ENCODE measurements at places on chromosomes 2 and 18. TPM values are rescaled to one million over a fixed set of nuclear protein-coding genes. Genes with fewer than 3 reads are reported as not detected.

GRCh38 chr2:241519669-241520068 is 11.3 kb upstream of the STK25 start:
- DNase-seq: no peak

DNA sequence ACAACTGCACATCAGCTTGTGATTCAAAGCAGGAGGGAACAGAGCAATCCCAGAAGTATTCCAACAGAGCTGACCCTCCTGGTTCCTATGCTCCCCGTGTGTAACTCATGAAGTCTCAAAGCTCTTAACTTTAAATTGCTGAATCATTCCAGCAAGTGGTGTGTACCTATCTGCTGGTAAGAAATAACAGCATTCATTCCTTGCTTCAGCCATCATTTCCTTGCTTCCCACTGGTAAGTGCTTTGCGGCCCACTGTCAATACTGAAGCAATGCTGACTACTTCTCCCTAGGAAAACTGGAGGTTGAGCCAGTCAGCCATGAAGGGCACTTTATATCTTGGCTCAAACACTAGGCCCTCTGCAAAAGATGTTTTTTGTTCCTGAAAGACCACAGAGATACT is 222.4 kb downstream of the EXOC6B start:
- DNase-seq: peak; percentile 29

DNA sequence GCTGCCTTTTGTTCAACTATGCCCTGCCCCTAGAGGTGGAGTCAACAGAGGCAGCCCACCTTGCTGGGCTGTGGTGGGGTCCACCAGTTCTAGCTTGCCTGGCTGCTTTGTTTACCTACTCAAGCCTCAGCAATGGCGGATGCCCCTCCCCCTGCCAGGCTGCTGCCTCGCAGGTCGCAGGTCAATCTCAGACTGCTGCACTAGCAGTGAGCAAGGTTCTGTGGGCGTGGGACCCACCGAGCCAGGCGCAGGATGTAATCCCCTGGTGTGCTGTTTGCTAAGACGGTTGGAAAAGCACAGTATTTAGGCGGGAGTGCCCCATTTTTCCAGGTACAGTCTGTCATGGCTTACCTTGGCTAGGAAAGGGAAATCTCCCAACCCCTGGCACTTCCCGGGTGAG is 133.0 kb upstream of the VWC2L start:
- DNase-seq: no peak

GRCh38 chr2:188569431-188570165 is 277.9 kb downstream of the GULP1 start:
- peak; percentile 65 for DNase-seq

- DNase-seq: no peak
Measured at GRCh38 chr2:153546358-153546757, 67.8 kb upstream of the RPRM start.

GRCh38 chr18:34694591-34695165 is 15.4 kb upstream of the DTNA start:
- no peak for DNase-seq

- no peak for DNase-seq
Measured at GRCh38 chr2:112046231-112046630, 8.8 kb upstream of the TMEM87B start.

DNA sequence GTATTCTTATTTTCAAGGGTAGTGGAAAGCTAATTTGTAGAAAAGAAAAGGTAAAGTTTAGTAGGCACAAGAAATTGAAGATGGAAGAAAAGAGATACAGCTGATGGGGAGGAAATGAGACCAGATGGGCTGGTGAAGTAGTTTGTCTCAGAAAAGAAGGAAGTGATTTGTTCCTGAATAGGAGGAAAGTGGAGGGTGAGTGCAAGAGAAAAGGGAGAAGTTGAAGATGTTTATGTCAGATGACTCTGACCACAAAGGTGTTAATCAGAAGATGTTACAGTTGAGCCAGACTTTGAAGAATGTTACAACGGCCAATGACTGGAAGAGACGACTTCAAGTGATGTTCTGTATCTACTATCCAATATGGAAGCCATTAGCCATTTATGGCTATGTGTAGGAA is 21.2 kb downstream of the ZSCAN30 start:
- DNase-seq: no peak

DNA sequence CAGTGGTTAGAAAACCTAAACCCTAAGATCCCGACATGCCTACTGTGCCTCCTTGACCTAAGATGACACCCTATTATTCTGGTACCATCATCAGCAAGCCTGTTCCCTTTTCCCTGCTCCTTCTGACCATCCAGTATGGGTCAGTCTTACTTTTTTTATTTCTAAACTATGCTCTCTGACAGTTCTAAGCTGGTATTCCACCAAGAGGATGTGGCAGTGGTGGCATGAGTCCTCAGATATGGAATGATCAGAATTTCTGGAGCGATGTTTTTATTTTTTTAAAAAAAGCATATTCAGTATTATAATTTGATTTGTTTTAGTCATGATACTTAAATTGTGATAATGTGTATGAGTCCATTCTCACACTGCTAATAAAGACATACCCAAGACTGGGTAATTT is 145.9 kb upstream of the LHCGR start:
- no peak for DNase-seq

DNA sequence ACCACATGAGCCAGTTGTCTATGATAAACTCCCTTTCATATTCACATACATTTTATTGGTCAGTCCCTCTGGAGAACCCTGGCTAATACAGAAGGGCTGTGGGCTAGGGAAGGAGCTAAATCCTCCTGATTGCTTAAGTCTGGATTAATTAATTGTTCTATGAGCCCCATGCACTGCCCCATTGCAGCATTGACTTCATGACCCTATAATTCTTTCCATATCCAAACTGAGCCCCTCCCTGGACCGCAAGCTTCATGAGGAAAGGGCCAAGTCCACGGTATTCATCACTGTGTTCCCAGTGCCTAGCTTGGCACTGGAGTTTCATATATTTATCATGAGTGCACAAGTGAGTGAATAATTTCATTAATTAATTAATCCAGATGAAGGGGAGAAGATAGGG is 124.0 kb downstream of the MBD2 start:
- no peak for DNase-seq

GRCh38 chr18:7957297-7957696 is 390.2 kb downstream of the PTPRM start:
- DNase-seq: no peak

DNA sequence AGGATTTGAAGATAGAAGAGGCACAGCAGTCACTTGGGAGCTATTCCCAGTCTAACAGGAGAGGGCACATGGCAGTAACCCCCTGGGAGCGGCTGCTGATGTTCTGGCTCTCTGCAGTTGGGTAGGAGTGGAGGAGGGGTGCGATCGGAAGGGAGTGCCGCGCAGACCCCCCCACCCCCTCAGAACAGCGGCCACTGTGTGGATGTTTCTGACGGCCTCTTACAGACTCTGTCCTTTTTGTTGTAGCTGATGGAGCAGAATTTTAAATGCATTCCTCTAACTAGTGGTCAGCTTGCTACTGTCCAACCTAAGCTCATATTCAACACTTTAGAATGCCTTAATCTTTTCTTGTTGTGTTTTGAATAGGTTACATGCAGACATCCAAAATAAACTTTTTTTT is 127.9 kb downstream of the AGAP1 start:
- no peak for DNase-seq

- peak; percentile 78 for DNase-seq
Measured at GRCh38 chr18:2547477-2548087, 23.7 kb downstream of the METTL4 start.

GRCh38 chr2:96181529-96181928 is 27.1 kb downstream of the STARD7 start:
- DNase-seq: no peak

Gene MC2R
- 0.18 TPM for total RNA-seq

Gene TUBB8B
- total RNA-seq: not detected

Gene RFX8
- total RNA-seq: 1.9 TPM

Gene SIX2
- 3.3 TPM for total RNA-seq

Gene SCN2A
- 0.04 TPM for total RNA-seq

Gene CXCR2
- total RNA-seq: 0.04 TPM
